ENCODE measurements at places on chromosomes 6 and 20.

DNA sequence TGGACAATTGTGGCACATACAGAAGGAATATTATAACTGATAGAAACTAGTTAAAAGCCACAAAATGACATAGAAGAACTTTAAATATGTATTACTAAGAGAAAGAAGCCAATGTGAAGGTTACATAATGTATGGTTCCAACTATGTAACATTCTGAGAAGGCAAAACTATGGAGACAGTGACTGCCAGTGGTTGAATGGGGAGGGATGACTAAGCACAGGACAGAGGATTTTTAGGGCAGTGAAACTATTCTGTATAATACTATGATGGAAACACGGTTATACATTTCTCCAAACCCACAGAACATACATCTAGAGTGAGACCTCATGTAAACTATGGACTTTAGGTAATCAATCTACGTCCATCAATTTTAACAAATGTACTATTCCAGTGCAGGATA, 22.4 kb downstream of the SYNCRIP start:
- DNase-seq, result no peak

- no peak for DNase-seq
These were observed 176.6 kb downstream of the TSHZ2 start for GRCh38 chr20:53148771-53149147.

GRCh38 chr6:14095437-14095836, 22.1 kb upstream of the CD83 start:
- no peak for DNase-seq

- peak; percentile 44 for DNase-seq
These were observed 169.4 kb downstream of the TAF4 start for GRCh38 chr20:61896058-61896961.

- no peak for DNase-seq
These were observed 915 bp downstream of the TMEM63B start for GRCh38 chr6:44128020-44128917.

GRCh38 chr6:150290429-150290828, 78.4 kb upstream of the IYD start:
- no peak for DNase-seq

GRCh38 chr6:110687326-110687725, 127.9 kb downstream of the CDK19 start:
- DNase-seq, result no peak
